ENCODE measurements at places on chromosomes 5 and 9. TPM values are rescaled to one million over a fixed set of nuclear protein-coding genes. Genes with fewer than 3 reads are reported as not detected.

The FUBP3 gene
- 48.8 TPM for total RNA-seq

The SPINK7 gene
- total RNA-seq = not detected

The GRIA1 gene
- total RNA-seq = not detected

The PANK3 gene
- total RNA-seq = 19.0 TPM

The SLC35D2 gene
- 14.3 TPM for total RNA-seq

The AHRR gene
- total RNA-seq = 3.5 TPM

The CDH10 gene
- 0.16 TPM for total RNA-seq

The LECT2 gene
- total RNA-seq = not detected

The ROR2 gene
- total RNA-seq = 1.9 TPM

The FAM219A gene
- total RNA-seq = 19.2 TPM

The CFAP157 gene
- 0.06 TPM for total RNA-seq
